ENCODE measurements at places on chromosomes 11 and 22.

DNA sequence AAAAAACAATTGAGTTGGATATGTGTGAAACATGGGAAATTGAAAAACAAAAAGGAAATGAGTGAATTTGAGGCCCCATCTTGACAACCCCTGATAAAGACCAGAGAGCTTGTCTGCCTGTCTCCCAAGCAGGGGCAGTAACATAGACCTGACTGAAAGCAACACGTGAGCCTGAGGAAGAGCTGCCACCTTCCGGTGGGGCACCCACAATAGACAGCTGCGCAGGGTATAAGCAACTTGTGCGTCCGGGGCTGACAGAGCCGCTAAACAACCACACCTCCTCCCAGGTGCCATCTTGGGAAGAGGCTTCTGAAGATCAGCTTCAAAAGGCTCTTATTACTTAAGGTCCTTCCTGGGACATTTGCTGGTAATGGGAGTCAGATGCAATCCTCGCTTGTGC lies 166.8 kb downstream of the NTM start:
- no peak for DNase-seq

GRCh38 chr22:48802576-48802975 lies 1025.1 kb downstream of the BRD1 start:
- no peak for DNase-seq

- DNase-seq, result peak; percentile 71
Observed at GRCh38 chr11:27497284-27497866, 9.2 kb downstream of the LIN7C start.

DNA sequence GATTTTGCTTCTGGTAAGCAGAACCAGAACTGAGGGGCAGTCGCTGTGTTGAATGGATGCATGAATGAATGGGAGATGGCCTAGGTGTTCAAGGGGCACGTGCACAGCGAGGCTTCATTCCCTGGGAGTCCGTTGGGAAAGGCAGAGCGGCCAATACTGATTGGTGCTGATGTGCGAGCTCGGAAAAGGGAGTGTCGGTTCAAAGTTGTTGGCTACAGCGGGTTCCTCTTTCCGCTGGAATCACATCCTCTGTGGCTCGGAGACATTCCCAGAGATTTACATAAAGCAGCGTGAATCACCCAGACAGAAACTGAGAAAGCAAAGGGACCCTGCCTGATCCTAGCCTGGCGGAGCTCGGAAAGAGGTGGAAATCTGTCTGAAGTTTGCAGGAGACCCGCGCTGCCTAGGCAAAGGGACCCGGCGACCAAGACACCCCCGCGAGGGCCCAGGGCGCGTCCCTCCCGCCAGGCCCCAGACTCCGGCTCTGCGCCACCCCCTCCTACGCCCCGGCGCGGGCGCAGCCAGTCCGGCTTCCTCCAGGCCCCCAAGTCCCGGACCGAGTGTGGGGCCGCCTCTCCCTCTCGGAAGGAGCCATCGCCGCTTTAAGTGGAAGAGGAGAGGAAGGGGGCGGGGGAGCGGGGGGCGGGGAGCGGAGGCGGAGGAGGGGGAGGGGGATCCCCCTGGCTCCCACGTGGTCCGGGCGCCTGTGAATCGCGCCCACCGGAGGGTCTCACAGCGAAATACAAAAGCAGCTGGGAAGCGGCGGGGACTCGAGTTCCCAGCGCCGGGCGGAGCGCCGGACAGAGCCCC lies at the start of gene FJX1:
Gene FJX1, plus strand, starts transcription at position 774 of the 810 bp plus-strand sequence. CDS start 177 bp downstream, outside the sequence.
- DNase-seq, result peak; percentile 73

DNA sequence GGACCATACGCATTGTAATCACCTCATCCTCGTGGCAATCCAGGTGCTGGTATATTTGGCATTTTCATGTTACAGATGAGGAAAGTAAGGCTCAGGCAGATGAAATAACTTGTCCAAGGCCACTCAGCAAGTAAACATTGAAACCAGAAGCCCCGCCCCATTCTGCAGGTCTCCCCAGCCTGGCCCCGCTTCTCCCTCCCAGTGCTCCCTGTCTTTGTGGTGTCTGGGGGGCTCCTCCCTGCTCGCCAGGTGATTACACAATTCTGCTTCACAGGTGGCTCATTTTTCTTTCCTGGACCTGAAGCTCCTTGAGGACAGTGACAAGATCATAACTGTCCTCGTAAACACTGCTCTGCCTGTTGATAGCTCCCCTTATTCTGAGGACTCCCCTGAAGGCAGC lies 531.5 kb upstream of the B3GAT1 start:
- DNase-seq, result no peak

- DNase-seq, result no peak
Observed at GRCh38 chr11:69828971-69829344, 9.7 kb upstream of the FGF3 start.

DNA sequence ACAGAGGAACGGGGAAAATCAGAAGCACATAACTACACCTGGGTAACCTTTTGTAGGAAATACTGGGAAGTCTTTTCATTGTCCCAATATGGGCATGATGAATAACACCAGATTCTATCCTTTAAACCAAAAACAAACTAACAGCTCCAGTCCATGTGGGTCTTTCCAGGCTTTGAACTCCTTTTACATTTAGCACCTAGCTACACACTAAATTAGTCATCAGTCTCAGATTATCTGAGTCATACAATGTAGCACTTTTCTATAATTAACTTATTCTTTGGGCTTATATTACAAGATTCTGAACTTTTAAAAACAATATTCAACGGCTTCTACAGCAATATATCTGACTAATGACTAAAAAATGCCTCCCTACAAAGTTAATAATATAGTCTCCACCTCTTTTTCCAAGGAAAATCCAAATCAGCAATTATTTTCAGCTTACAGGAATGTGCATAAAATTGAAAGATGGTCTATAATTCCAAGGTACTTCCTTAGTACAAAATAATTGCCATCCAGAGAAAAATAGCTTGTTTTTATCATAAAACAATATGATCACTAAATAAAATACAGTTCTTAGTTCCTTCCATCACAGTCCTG lies 26.3 kb downstream of the STK33 start:
- no peak for DNase-seq

DNA sequence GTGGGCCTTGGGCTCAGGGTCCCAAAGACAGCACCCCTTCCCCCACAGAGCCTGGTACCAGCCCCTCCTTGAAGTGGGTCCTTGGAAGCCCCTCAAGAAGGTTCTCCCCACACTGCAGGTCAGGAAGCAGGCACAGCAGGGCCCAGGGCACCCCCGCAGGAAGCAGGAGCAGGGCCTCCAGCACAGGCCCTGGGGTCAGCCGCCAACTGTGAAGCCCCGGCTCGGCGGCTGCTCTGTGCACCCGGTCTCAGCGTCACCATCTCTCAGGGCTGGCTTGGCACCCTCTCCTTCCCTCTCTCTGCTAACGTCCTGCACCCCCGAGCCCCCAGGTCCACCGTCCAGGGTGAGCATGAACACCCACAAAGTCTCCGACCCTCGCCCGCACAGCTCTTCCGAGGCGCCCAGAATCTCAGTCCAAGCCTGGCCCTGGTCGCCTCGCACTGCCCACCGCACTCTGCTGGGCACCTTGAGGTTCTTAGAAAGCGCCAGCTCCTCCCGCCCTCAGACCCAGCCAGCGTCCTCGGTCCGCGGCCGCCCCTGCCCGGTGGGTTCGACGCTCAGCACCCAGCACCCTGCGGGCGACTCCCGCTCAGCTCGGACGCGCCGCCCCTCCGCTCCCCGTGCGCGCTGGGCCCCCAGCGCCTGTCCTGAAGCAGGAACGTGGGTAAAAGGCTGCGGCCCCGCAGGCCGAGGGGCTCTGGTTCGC lies 1.4 kb upstream of the SIGIRR start:
- DNase-seq, result no peak

GRCh38 chr22:48884324-48884723 lies 943.3 kb downstream of the BRD1 start:
- DNase-seq, result no peak

DNA sequence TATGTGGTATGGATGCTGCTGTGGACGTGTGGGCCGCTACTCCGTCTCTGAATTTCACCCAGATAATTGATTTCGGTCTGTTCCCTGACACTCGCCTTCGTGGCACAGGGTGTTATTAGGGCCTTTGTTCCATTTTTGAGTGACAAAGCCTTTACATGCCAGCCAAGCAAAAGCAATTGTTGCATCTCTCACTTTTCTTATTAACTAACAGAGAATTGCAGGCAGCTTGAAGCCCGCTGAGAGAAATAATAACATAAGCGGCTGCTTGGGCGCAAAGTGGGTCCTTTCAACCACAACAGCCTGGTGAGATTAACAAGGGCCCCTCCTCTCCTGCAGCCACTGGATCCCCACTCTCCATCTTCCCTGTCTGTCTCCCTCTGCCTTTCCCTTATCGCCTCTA lies 449.4 kb downstream of the NTM start:
- DNase-seq, result no peak

GRCh38 chr11:86957976-86958646 lies 2.9 kb upstream of the FZD4 start:
- DNase-seq, result no peak

GRCh38 chr11:69983897-69984438 lies 94.1 kb upstream of the ANO1 start:
- DNase-seq, result no peak

- DNase-seq, result no peak
Observed at GRCh38 chr22:32270641-32271369, 15.7 kb upstream of the SLC5A4 start.

GRCh38 chr11:108551651-108552462 lies 41.7 kb downstream of the EXPH5 start:
- DNase-seq, result peak; percentile 79

- peak; percentile 18 for DNase-seq
Observed at GRCh38 chr11:119783466-119784400, 54.7 kb upstream of the NECTIN1 start.

GRCh38 chr22:49747716-49748115 lies 80.0 kb downstream of the BRD1 start:
- no peak for DNase-seq

- peak; percentile 63 for DNase-seq
Observed at GRCh38 chr11:106156290-106156937, 79.0 kb downstream of the AASDHPPT start.

GRCh38 chr11:56333156-56333555 lies 12.7 kb upstream of the OR8K1 start:
- DNase-seq, result no peak

DNA sequence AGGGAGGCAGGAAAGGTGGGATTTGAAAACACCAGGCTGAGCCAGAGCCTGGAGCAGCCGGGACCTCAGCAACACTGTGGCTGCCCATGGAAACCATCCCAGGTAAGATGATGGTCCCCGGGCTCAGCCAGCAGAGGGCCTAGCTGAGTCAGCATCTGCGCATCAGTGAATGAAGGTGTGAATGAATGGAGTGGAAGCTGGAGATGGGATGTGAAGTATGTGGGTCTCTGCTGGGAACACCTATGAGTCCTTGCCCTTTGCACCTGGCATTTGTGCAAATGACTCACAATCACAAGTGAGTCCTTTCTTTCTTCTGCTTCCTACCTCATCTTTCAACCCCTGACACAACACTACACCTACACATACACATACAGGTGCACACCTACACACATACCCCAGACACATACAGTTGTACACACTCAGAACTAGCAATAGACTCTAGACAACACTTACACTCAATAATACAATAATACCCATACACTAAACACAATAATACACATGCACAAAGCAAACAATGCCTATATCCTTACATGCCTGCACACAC lies 62.8 kb upstream of the PRDM11 start:
- no peak for DNase-seq

DNA sequence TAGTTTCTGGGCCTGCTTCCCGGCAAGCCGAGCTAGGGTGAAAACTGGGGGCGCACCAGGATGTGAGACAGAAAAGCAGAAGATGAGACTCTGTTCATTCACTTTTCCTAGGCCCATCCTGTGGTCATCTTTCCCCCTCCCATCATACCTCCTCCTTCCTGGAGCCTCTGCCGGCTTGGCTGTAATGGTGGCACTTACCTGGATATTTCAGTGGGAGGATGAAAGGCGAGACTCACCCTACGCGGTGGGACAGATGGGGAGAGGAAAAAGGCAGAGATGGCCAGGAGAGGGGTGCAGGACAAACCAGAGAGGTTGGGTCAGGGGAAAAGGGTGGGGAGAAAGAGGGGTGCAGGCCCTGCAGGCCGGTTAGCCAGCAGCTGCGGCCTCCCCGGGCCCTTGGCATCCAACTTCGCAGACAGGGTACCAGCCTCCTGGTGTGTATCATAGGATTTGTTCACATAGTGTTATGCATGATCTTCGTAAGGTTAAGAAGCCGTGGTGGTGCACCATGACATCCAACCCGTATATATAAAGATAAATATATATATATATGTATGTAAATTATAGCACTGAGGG lies 41.5 kb upstream of the NNMT start:
- DNase-seq, result no peak

DNA sequence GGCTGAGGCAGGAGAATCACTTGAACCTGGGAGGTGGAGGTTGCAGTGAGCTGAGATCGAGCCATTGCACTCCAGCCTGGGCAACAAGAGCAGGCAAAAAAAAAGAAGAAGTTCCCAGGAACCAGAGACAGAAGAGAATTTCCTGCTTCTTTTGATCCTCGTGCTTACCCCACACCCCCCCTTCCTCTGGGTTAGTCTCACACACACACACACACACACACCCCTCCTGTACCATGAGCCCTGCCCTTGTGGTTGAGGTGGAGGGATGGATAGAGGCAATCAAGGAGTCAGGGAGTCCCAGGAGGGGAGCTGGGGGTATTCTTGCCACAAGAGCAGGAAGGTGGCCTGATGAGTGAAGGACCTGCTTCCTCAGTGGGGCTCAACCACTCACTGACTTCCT lies 4.1 kb upstream of the UBE2L6 start:
- DNase-seq, result peak; percentile 61

GRCh38 chr11:68012843-68013610 lies 2.9 kb downstream of the ALDH3B1 start:
- no peak for DNase-seq

DNA sequence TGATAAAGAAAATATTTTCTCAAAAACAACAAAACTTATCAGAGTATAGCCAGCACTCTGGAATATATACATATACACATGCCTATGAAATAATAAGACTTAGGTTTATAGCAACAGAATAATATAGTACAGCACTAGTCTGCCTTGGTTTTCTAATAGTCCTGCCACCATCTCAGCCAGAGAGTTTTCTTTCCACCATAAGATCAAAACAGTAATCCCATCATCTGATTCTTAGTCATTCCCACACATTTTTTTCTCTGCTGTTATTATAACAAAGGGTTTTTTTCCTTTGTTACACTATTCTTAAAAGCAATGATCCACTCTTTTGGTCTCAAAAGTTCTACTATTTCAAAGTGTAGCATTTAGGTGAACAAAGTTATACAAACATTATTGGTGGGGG lies 15.1 kb downstream of the MTMR2 start:
- no peak for DNase-seq

GRCh38 chr22:48829908-48830307 lies 997.8 kb downstream of the BRD1 start:
- DNase-seq, result no peak

DNA sequence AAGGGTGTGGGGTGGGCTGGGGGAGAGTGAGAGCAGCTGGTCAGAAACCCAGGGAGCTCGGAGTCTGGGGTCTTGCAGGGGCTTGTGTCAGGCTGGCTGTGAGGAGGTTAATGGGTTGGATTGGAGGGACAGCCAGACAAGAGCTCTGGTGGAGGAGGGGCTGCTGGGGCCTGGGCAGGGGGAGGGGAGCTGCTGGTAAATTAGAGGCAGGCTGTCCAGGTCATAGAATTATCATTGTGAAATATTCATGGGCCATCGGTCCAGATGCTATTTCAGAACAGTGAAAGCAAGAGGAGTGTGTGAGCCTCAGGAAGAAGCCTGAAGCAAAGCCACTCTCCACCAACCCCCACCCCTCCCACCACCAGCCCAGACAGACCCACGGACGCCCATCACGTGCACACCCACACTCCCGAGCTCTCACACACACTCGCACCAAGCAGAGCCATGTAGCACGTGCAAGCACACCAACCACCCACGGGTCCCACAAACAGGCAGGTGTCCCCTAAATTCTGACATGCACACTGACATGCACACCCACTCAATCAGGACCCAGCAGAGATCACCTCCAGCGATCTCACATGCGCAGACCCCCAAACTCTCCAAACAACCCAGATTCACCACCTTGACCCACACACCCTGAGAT lies 18.8 kb downstream of the RTN4RL2 start:
- no peak for DNase-seq

All from hematopoietic multipotent progenitor cell treated with erythropoietin and hydrocortisone succinate and interleukin-3 and kit ligand, for 4 days (in vitro differentiated cells).